ENCODE measurements at places on chromosomes 1 and 21. TPM values are rescaled to one million over a fixed set of nuclear protein-coding genes. Genes with fewer than 3 reads are reported as not detected.

- DNase-seq, result no peak
These were observed 252.8 kb upstream of the ADGRL2 start for GRCh38 chr1:81547912-81548303.

- no peak for DNase-seq
These were observed 187.2 kb downstream of the PCP4 start for GRCh38 chr21:40054403-40054802.

The UQCRHL gene
- 0.76 TPM for polyA plus RNA-seq

GRCh38 chr1:164910671-164911070 is 351.7 kb downstream of the PBX1 start:
- no peak for DNase-seq

The CFAP74 gene
- 0.52 TPM for polyA plus RNA-seq

The GOLPH3L gene
- 19.5 TPM for polyA plus RNA-seq
